ENCODE measurements at places on chromosomes 6 and 20.

GRCh38 chr20:57760698-57761412, 51.0 kb upstream of the PMEPA1 start:
- no peak for DNase-seq

DNA sequence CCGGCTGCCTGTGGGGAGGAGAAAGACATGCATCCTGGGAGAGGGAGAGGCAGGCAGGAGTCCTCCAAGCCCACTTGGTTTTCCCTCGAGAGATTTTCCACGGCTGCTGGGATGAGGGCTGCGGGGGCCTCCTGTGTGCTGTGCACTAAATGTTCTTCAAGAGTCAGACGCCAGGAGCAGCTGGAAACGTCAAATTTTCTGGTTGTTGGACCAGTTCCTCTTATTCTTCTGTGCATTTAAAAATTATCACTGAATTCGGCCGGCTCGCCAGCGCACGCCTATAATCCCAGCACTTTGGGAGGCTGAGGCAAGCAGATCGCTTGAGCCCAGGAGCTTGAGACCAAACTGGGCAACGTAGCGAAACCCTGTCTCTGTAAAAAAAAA, 32.8 kb upstream of the NTSR1 start:
- no peak for DNase-seq

DNA sequence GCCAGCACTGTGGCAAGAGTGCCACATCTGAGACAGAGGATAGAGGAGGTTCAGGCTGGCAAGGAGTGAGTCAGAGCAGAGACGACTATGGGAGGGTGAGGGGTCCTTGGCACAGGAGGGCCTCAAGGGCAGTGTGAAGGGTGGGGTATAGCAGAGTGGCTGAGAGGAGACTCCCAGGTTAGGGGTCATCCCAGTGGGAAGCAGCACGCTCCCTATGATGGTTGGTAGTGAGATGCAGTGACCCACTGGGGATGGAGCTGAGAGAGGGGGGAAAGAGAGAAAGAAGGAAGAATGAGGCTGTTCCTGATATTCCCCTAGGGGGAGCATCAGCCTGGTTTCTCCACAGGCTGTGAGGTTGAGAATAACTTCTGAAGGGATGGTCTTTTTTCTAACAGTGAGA, 97.3 kb downstream of the INSM1 start:
- DNase-seq = peak; percentile 23

GRCh38 chr6:1672379-1672778, 62.7 kb downstream of the FOXC1 start:
- DNase-seq = no peak

- no peak for DNase-seq
These were observed 531.3 kb upstream of the MAN1A1 start for GRCh38 chr6:119880840-119881239.

GRCh38 chr6:168376120-168376519, 56.5 kb upstream of the DACT2 start:
- no peak for DNase-seq

DNA sequence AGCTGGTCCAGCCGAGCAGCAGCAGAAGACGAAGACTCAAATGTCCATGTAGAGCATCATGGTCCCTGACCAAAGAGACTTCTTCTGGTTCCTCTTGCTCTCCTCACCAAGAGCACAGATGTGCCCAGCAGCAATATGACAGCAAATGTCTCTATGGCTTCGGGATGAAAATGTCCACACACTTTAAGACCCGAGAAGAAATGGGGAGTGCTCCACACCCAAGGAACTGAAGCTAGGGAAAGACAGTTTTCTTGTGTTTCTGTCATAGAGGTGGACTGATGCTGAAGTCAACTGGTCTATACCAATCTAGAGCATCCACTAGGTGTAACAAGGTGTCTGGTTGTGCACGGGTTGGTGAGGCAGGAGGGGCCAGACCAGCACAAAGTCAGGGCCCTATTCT, 4.5 kb upstream of the CPNE1 start:
- DNase-seq = no peak

GRCh38 chr6:96787846-96788580, 49.3 kb downstream of the GPR63 start:
- DNase-seq = no peak

GRCh38 chr20:37226889-37227288, 34.7 kb downstream of the GHRH start:
- DNase-seq = no peak

- no peak for DNase-seq
These were observed 45.7 kb upstream of the TSHZ2 start for GRCh38 chr20:52926505-52926904.

GRCh38 chr6:1839361-1839760, 229.6 kb downstream of the FOXC1 start:
- no peak for DNase-seq

DNA sequence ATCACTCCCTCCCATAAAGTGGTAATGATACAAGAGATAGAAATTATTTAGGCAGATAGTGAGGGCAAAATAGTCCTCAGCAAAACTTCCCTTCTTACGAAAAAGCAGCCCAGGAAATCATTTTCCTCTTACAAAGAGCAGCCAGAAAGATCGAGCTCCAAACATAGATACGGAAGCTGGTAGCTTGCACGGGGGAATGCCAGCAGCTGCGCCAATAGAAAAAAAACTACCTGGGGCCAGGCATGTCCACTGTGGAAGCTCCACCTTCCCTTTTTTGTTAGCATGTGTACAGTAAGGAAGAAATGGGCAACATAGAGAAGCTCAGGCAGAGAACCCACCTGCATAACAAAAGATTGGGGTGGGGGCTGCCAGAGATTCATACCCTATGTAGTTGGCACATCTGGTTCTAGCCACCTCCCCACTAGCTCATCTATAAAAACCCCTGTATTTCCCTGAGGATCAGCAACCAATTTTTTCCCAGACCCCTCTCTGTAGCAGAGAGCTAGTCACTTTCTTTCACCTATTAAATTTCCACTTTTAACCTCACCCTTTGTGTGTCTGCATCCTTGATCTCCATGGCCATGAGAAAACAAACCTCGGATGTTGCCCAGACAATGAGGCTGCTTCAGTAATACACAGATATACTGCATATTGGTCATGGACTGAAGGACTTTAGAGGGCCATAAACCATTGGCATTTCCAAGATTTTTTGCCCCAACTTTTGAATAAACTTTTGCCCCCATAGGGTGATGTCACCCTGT, 52.1 kb downstream of the SOD2 start:
- no peak for DNase-seq

DNA sequence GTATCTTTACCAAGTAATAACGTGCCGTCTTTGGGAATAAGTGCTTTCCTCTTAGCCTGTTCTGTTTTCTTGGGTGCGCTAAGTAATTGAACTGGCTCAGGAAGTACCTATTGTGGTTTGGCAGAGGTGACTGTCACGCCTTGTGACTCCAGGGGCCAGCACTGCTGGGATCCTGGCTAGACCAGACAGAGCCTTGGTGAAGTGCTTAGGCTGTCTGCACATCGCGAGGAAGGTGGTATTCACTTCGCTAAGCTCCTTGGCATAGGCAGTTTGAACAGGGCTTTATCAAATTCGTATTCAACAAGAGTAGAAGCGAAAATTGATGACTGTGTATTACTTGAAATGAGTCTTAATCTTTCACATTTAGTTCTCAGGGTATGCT, 17.6 kb downstream of the PRDM1 start:
- DNase-seq = no peak

GRCh38 chr6:42428326-42429041, 23.2 kb downstream of the TRERF1 start:
- DNase-seq = no peak

GRCh38 chr6:118223316-118223715, 316.3 kb downstream of the SLC35F1 start:
- no peak for DNase-seq

- peak; percentile 5 for DNase-seq
These were observed 1.2 kb upstream of the BPI start for GRCh38 chr20:38302786-38303185.

DNA sequence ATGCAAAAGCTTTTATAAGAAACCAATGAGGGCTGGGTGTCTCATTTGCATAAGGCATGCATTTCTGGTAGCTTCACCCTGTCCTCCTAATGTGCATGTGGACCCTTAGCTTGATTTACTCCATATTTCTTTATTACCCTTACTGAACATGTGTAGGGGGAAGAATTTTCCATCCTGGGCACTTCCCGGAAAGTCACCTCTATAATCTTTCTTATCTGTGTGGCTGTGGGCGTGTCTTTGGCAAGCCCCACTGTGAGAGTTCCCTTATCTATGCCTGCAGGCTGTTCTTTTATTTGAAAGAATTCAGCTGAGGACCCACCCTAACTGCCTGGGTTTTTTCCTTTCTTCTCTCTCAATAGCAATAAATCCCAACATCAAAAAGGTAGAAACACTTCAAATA, 627.8 kb downstream of the DOK5 start:
- DNase-seq = no peak

DNA sequence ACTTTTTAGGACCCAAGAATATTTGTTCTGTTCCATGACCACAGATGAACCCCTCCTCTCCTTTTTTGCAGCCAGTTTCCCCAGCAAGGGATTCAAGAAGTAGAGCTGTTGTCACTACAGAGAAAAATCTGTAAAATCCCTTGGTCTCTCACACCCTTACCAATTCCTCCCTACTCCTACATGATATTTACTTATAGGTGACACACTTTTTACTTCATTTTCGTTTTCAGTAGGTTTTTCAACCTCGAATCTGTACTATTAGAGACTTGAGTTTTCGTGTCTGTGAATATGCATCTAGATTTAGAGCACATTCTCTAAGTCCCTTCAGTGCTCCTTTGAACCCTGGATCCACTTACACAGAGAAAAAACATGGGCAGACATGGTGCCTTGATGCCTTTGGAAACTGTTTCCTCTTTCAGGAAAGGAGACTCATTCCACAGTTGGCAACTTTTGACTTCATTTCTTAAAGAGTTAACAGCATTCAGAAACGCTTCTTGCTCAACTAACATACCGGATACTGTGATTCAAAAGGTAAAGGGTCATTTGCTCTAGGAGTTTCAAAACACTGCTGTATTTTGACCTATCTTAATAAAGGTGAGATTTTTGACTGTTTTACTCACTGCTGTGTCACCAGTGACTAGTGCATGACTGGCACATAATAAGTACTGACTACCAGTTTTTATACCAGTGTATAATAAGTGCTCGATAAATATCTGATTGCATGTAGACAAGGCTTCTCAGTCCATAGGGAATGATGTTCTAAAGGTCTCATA, 50.6 kb downstream of the LAMA4 start:
- DNase-seq = no peak

- DNase-seq = no peak
These were observed 425.5 kb downstream of the BCKDHB start for GRCh38 chr6:80531681-80532619.

GRCh38 chr20:37651932-37652331, 41.9 kb upstream of the CTNNBL1 start:
- DNase-seq = no peak

- DNase-seq = no peak
These were observed 52.8 kb downstream of the FKBP5 start for GRCh38 chr6:35635601-35636597.

DNA sequence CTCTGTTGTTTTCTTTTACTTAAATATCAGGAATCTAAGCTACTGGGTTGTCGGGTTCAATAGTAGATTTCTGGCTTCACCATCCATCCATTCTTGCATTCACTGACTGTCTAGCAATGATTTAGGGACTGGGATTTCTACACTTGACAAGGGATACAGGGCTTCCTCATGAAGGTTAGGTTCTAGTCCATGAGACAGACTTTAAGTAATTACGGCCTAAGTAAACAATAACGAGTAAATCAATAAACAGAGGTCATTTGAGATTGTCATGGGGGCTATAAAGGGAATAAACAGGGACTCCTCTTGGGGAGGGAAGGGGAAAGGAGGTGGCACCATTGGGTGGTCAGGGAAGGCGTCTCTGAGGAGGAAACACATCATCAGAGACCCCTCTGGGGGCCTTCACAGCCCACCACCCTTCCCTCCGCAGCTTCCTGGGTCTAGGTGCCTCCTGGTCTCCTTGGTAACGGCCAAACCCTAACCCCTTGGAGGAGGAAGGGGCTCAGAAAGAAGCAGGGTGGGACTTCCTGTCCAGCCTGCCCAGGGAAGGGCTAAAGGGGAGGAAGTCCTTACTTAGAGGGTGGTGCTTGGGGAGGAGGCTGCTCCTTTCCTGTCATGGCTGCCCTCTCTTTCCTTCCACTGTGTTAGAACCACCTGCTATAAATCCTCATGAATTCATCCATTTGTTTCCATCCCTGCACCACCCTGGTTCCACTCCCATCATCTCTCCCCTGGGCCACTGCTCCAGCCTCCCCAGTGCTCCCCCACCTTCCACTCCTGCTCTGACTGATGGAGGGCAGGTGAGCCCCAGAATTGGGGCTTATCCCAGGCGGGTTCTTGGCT, 33.3 kb downstream of the BPIFB4 start:
- DNase-seq = no peak

- DNase-seq = no peak
These were observed 27.6 kb downstream of the TINAG start for GRCh38 chr6:54335871-54336270.

DNA sequence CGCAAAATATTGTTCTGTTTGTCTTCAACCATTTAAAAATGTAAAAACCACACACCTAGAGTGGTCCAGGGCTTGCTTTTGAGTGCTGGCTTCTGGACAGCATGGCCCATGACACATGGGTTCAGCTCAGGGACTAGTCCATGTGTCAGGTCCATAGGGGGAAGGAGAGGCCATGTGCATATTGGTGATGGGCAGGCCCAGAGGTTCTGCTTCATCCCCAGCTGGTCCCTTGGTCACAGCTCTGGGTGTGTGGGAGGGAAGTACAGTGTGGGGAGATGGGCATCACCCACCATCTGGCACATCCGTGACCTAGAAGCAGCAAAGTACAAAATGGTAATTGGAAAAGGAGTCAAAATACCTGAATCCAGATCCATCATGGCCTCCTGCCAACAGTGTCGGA, 50.7 kb downstream of the STK35 start:
- DNase-seq = no peak

DNA sequence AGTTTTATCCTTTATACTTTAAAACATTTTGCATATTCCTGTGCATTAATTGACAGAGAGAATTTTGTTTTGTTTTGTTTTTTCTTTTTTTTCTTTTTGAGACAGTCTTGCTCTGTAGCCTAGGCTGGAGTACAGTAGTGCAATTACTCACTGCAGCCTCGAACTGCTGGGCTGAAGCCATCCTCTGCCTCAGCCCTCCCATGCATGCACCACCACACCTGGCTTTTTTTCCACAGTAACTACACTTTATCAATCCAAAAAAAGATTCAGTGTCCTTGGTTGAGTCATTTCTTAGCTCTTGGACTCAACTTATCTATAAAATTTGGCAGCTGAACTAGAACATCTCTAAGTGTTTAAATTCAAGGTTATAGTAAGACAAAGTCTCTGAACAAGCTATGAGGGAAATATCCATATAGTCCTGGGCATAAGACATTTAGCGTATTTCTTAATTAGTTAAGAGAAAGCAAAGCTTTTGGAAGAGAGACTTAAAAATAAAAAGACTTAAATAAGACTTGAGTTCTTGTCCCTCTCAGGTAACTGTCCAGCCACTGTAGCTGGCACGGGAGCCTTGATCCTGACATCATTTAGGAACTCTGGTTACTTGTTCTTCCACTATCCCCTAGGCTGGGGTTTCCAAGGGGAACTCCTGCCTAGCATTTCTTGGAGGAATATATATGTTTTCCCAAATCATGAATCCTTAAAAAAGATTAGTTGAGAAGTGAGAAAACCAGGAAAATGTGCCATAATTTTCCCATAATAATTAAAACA, 300.1 kb downstream of the HACE1 start:
- no peak for DNase-seq

GRCh38 chr6:34142061-34142998, 3.6 kb downstream of the GRM4 start:
- DNase-seq = peak; percentile 54

GRCh38 chr6:39102821-39103136, 12.2 kb downstream of the SAYSD1 start:
- DNase-seq = no peak

GRCh38 chr6:40391851-40392517, 195.2 kb downstream of the LRFN2 start:
- DNase-seq = no peak

All from nucleus accumbens (tissue), 56 donors.